ENCODE measurements at places on chromosomes 11 and 22.

DNA sequence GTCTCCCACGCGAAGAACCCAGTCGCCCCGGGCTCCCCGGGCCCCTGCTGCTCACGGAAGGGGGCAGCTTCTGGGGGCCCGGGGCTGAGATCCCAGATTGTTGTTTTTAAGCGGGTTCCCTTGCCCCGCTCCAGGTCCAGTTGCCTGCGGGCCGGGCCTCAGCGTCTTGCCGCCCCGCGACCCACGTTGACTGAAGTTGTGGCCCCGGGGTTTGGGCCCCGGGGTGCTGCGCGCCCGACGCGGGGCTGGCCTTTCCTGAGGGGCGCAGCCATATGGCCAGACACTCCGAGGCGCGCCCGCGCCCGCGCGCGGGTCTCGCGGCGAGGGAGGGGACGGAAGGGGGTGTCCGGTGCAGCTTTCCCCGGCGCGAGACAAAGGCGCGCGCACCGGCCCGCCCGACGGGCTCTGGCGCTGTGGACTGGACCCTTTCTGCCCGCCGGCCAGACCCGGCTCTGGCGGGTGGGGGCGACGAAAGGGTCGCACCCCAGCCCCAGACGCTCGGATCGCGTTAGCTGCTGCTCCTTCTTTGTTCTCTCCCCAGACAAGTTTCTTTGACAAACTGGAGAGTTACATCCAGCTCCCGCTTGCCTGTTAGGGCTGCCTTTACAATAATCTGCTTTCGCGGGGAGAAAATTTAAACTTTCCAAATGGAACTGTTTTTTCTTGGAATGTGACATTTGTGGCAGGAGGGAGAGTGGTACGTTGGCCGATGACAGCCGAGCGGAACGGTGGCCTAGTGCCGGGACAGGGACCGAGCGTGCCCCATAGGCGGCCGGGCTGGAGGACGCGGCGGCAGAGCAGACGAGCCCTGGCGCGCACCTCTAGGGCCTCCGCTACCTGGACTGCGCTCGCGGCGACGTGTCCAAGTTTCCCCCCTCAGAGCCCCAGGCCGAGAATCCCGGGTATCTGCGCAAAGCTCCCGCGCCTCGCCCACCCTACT lies 716 bp downstream of the AMOTL1 start:
- peak; percentile 60 for DNase-seq

- no peak for DNase-seq
Observed at GRCh38 chr11:127997594-127997993, 589.8 kb downstream of the ETS1 start.

GRCh38 chr11:69922015-69922595 lies 102.9 kb upstream of the FGF3 start:
- DNase-seq: peak; percentile 7

- DNase-seq: no peak
Observed at GRCh38 chr11:80872116-80872728, 1431.4 kb upstream of the TENM4 start.

- no peak for DNase-seq
Observed at GRCh38 chr11:102368472-102368871, 21.5 kb downstream of the BIRC2 start.

- no peak for DNase-seq
Observed at GRCh38 chr11:45041596-45041995, 90.9 kb upstream of the TP53I11 start.

GRCh38 chr11:38416141-38416540 lies 1818.1 kb upstream of the RAG2 start:
- no peak for DNase-seq

DNA sequence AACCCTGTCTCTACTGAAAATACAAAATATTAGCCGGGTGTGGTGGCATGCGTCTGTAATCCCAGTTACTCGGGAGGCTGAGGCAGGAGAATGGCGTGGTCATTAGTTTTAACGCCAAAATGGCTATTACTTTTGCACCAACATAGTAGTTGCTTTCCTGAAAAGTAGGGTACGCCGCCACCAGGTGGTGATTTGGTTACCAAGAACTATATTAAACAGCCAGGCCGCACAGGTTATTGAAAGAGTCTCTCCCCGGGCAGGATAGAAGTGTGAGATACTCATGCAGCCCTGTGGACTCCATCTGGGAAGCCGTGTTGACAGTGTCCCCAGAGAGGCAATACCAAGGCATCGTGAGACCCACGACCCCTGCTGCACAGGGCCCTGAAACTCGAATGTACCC lies 24.6 kb upstream of the LRRC32 start:
- no peak for DNase-seq

- no peak for DNase-seq
Observed at GRCh38 chr11:114784216-114784615, 105.9 kb downstream of the NXPE2 start.

DNA sequence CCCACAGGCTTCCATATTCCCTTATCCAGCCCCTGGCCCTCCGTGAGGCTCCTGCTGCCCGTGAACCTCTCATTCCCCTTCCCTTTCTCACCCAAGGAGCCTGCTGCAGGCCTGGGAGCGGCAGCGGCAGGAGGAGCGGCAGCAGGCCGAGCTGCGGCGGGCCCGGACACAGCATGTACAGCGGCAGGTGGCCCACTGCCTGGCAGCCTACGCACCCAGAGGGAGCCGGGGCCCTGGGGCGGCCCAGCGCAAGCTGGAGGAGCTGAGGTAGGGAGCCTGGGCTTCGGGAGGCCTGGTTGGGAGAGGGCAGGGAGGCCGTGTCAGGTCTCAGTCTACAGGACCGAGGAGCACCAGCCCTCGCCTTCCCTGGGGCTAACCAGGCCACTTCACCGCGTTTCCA lies 8.1 kb upstream of the SART1 start:
- DNase-seq: no peak

GRCh38 chr11:94106716-94107115 lies 21.9 kb upstream of the PANX1 start:
- no peak for DNase-seq

DNA sequence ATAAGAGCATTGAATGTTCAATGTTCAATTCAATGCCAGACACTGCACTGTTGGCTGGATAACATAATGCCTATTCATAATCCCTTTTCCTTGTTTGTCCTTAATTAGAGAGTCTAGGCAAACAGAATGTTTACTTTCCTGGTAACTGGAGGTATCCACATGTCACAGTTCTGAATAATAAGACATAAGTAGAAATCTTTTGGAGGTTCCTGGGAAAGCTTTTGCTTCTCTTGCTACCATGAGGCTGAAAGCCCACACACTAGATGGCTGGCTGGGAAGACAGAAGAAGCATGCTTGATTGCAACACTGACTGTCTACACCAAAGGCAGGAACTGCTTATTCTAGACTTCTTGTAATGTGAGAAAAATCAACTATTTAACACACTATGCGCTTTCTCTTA lies 79.5 kb downstream of the GAB2 start:
- DNase-seq: no peak

DNA sequence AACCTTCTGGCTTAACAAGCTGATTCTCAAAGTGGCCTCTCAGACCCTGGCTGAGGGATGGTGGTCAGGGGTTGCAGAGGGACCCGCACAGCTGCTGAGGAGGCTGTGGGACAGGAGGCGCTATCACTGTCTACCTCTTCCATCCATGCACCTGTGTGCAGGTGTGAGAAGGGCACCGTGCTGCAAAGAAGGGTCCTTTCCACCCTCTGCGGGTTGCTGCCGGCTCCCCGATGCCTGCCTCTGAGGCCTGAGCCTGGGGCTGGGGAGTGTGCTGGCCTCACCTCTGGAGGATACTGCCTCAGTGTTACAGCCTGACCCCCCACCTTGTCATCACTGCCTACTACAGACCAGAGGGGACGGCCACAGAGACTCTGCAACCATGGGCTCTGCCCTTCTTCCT lies 66.1 kb upstream of the B3GAT1 start:
- no peak for DNase-seq

GRCh38 chr11:95134491-95134890 lies 44.8 kb downstream of the ENDOD1 start:
- DNase-seq: no peak
